Stimulated activated CD8-positive, alpha-beta memory T cell treated with anti-CD3 and anti-CD28 coated beads, Interleukin-4, amount 100 ng/mL, for 1 hour (primary cell): ENCODE measurements at places on chromosomes 2 and 18.

GRCh38 chr18:57635003-57635822, 13.6 kb upstream of the NARS1 start:
- no peak for DNase-seq

GRCh38 chr18:46393230-46393629, 263.8 kb downstream of the LOXHD1 start:
- no peak for DNase-seq

DNA sequence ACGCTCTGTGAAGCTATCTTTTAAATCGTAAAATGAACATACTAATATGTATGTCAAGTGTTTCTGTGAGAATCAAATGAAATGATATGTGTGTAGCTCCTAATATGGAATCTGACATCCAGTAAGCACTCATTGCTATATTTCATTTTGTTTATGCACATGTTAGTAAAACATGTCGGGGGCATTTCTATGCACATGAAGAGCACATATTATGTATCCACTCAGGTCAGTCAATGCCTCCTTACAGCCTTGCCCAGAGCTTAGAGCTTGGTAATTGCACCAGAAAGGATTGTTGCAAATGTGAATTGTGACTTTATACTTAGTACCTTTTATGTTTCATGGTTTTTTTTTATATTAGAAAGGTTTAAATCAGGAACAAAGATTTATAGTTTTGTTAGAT, 463.7 kb upstream of the HNMT start:
- no peak for DNase-seq

DNA sequence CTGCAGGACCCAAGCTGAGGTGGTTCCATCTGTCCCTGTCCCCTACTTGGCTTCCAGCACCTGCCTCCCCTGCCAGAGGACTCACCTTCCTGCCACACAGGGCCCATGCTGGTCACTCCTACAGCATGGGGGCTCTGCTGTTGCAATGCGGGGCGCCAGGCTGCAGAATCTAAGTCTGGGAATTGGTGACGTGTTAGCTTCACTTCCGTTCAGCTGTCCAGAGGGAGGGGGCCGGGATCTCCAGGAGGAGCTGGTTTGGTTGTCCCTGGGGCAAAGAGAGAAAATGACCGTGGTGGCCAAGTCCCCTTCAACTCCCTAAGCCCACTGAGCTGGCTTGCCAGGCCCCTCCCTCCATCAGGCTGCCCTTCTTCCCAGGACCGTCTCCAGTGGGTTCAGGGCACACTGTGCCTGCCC, 69.5 kb downstream of the IL1R2 start:
- no peak for DNase-seq

- no peak for DNase-seq
Measured at GRCh38 chr18:54790109-54790508, 38.2 kb upstream of the RAB27B start.

- no peak for DNase-seq
Measured at GRCh38 chr18:64474773-64475172, 325.9 kb upstream of the LINC00305 start.

DNA sequence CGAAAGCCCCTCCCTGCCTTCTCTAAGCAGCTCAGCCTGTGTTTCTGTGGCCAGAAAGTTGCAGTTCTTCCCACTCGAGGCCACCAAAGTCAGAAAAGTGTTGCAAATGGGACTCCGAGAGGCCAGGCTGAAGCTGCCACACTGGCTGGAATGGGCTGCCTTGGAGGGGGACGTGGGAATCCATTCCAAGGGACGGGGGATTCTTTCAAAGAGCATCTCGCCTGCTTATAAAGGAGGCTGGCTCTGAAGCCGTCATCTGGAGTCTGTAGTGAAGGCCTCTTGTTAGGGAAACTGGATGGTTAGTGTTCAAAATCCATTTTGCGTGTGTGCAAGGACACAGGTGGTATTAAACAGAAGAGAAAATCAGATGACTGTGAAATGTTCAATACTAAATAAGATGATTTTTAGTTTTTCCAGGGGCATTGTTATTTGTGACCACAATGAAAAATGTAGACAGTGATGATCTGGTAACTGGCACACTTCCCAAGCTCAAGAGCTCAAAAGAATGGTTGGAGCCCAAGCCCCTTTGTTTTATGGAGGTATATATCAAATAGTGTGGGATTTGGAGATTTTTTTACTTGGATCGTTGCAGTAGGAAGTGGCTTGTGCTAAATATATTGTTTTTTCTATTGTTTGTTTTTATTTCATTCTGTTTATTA, 782 bp downstream of the FAM228B start:
- no peak for DNase-seq

- DNase-seq, result no peak
Measured at GRCh38 chr18:74351354-74351753, 35.7 kb downstream of the C18orf63 start.
